ENCODE measurements at places on chromosomes 3 and 15. TPM values are rescaled to one million over a fixed set of nuclear protein-coding genes. Genes with fewer than 3 reads are reported as not detected.

The AP4E1 gene
- 8.9 TPM for total RNA-seq

The RNF111 gene
- 25.7 TPM for total RNA-seq

The GHRL gene
- total RNA-seq: not detected

The ARHGEF26 gene
- 10.1 TPM for total RNA-seq

The SOX14 gene
- not detected for total RNA-seq

The TMEM108 gene
- total RNA-seq: not detected

The FAM3D gene
- not detected for total RNA-seq

The EPHA6 gene
- not detected for total RNA-seq

The ADIPOQ gene
- not detected for total RNA-seq

The LEKR1 gene
- 0.79 TPM for total RNA-seq

The SERPINI2 gene
- total RNA-seq: not detected

The CCDC51 gene
- total RNA-seq: 26.8 TPM

The GABRG3 gene
- total RNA-seq: 0.29 TPM

The SCG5 gene
- total RNA-seq: 2.0 TPM

The PPARG gene
- 42.5 TPM for total RNA-seq

The MYD88 gene
- total RNA-seq: 24.8 TPM

The IQCF5 gene
- not detected for total RNA-seq

The TUSC7 gene
- total RNA-seq: not detected

The ARPC4 gene
- 160 TPM for total RNA-seq

The GOLGA6A gene
- total RNA-seq: 0.09 TPM

The NLGN1 gene
- not detected for total RNA-seq

The LXN gene
- 59.7 TPM for total RNA-seq

The PAQR9 gene
- 3.1 TPM for total RNA-seq

The RBP2 gene
- not detected for total RNA-seq

The EEF1AKMT4 gene
- total RNA-seq: 12.9 TPM

The TIMP4 gene
- 13.0 TPM for total RNA-seq

The ZCWPW2 gene
- not detected for total RNA-seq

The DLL4 gene
- total RNA-seq: 1.4 TPM

The SPINK8 gene
- total RNA-seq: not detected

The CLDN11 gene
- 0.25 TPM for total RNA-seq

The SLC22A13 gene
- total RNA-seq: not detected

The ITGA11 gene
- 7.0 TPM for total RNA-seq

Measured in A549 treated with GW870086 at 1 μM for 4 hours (cell line).